DMS 273 treated with DMSO at 0.1 percent for 48 hours (cell line): ENCODE measurements at places on chromosomes 5 and 9.

- no peak for DNase-seq
Observed at GRCh38 chr5:55850839-55851674, at the start of gene IL31RA. Gene IL31RA (plus strand): TSS chr5:55851357. CDS start chr5:55851571, 214 bp downstream.

- DNase-seq = no peak
Observed at GRCh38 chr5:126438267-126438666, 15.1 kb downstream of the GRAMD2B start.

GRCh38 chr5:28110781-28111180 is 1072.4 kb upstream of the CDH9 start:
- no peak for DNase-seq

- DNase-seq = no peak
Observed at GRCh38 chr9:89347651-89348050, 29.4 kb downstream of the SECISBP2 start.

DNA sequence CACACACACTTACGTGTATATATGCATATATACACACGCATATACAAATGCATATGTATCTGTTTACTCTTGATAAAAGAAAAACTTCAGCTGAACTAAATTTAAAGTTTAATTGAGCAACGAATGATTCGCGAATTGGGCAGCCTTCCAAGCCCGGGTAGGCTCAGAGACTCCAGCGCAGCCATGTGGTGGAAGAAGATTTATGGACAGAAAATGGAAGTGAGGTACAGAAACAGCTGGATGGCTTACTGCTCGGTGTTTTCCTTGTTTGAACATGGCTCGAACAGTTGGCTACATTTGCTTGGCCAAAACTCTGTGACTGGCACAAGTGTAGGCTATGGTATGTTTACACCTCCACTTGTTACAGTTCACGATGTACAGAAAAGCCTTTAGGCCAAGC is 239.3 kb upstream of the PRDM9 start:
- DNase-seq = no peak

DNA sequence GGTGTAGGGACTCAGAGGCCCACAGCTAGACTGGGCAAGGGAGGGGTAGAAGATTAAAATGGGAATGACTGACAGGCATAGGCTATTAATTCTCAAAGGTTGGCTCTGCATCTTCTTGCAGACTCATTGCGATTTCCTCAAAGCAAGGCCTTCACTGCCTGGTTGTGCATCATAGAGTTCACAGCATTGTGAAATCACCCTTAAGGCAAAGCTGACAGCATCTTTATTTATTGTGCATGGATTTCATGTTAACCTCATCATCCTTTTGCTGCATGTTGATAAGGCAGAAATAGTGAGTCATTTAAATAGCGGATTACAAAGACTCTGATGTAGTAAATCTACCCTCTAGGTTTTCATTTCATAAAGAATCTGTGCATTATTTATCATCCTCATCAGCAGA is 13.6 kb upstream of the PALM2AKAP2 start:
- no peak for DNase-seq

GRCh38 chr5:79011219-79011836 is 26.2 kb upstream of the ARSB start:
- DNase-seq = no peak

DNA sequence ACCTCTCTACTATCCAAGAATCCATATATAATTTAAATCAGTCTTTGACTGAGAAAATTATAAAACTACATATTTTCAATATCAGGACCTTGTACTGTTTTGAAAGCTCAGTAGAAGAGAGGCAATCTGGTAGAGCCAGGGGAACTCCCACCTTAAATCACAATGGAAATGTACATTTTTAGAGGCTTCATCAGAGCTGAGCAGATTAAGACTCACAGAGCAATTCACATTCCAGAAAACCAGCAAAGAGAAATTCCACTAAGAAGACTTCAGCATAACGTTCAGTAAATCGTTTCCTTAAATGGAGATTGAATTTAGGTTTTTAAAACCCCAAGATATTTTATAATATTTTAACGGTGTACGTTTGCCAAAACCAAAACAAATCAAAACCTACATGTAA is 227.8 kb upstream of the TRPM3 start:
- DNase-seq = no peak

DNA sequence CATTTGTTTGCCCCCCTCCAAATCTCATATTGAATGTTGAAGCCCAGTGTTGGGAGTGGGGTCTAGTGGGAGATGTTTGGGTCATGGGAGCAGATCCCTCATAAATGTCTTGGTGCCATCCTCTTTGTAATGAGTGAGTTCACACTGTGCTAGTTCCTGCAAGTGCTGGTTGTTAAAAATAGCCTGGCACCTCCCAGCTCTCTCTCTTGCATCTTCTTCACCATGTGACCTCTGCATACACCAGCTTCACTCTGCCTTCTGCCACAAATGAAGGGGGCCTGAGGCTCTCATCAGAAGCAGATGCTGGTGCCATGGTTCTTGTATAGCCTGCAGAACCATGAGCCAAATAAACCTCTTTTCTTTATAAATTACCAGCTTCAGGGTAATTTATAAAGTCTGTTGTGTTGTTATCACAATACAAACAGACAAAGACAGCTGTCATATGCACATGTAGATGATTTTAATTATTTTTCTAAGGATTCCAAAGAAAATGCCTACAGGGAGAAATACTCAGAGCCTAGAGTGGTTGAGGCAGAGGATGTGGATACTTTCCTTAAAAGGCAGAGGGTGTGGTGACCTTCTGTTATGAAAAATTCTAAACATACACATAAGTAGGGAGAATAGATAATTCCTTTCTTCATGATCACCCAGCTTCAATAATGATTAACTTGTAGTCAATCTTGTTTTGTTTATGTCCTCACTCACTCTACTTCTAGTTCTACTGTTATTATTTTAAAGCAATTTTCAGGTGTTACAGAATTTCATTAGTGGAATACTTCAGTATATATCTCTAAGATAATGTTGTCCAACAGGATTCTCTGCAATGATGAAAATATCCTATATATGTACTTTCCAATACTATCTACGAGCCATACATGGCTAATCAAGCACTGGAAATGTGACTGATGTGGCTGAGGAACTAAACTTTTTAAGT is 75.1 kb upstream of the RANBP6 start:
- DNase-seq = no peak

GRCh38 chr9:84079994-84080393 is 99.4 kb downstream of the RMI1 start:
- DNase-seq = no peak

- DNase-seq = no peak
Observed at GRCh38 chr9:97723819-97724218, 26.7 kb upstream of the XPA start.

DNA sequence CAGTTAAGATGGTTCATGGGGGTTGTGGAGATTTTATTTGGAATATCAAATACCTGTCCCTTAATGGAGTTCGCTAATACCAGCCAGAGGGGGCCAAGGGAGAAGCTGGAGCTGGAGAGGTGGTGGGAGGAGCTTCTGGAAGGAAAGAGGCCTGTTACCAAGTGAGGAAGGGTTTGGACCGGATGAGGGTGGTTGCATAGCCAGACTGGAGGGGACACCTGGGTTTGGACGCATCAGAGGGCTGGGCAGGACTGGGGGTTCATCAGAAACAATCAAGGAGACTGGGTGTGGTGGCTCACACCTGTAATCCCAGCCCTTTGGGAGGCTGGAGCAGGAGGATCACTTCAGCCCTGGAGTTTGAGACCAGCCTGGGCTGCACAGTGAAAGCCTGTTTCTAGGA is 111.8 kb upstream of the IER5L start:
- DNase-seq = no peak

DNA sequence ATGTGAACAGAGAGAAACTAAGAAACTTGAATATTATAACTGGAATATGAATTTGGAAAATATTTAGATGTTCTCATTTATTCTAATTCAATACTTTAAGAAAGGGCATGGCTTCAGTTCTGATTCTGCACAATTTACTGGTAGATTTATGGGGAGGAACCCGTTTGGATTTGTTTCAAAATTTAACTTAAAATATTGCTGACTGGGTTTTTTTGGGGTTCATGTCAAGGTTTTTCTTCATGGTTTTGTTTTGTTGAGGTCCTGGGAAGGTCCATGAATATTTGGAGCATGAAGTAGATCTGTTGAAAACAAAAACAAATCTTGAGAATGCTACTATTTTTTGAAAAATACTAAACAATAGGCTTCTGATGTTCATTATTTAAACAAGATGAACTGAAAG is 214.7 kb downstream of the PIK3R1 start:
- DNase-seq = no peak

GRCh38 chr5:66213533-66213932 is 69.4 kb downstream of the SREK1 start:
- DNase-seq = no peak

DNA sequence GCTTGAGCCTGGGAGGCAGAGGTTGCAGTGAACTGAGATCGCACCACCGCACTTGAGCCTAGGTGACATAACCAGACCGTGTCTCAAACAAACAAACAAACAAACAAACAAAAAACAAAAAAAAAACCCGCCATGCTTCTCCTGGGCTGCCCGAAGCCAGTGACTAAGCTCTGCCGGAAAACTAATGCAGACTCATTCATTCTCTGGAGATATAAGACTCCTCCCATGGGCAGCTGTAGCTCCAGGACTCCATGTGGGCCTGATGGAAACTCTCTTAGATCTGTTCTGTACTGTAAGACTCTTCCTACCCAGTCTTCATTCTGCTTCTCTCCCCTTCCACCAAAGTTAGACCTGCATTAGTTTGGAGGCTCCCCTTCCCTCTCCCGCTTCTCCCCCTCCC is 11.1 kb downstream of the GLDC start:
- no peak for DNase-seq

DNA sequence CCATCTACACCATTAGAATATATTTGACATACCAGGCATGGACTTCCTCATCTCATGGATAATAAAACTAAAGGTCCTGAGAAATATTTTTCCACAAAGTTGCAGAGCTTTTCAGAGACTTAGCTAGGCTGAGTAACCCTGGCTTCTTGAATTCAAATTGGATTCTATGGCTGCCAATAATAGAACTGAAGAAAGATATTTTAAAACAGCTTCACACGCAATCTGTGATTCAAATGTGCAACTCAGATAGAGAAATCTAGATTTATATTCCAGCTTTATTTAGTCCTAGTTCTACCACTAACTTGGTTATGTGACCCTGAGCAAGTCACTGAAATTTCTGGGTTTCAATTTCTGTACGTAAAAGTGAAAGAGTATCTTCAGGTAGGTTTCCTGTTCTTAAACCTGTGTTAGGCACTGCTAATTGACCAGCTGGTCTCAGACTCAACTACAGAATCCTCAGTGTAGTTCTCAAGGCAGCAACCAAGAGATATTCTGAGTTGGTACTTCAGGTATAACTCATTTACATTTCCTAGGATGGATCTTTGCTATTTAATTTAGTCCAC is 235.3 kb downstream of the GABRB2 start:
- no peak for DNase-seq

DNA sequence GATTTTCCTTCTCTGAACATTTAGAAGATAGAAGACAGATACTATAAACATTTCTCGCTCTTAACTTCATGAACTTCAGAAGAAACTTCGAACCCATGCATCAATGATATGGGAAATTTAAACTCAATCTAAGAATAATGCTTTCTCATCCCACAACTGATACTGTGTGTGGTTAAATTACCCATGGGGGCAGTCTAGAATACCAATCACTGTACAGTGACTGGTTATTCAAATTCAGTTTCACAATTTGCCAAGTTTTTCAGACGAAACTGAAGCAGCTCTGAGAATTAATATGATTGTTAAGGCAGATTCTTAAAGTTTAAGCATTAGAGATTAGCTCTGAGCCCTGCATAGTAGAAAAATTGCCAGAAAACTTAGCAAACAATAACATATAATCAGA is 431.0 kb downstream of the SH3GL2 start:
- no peak for DNase-seq

DNA sequence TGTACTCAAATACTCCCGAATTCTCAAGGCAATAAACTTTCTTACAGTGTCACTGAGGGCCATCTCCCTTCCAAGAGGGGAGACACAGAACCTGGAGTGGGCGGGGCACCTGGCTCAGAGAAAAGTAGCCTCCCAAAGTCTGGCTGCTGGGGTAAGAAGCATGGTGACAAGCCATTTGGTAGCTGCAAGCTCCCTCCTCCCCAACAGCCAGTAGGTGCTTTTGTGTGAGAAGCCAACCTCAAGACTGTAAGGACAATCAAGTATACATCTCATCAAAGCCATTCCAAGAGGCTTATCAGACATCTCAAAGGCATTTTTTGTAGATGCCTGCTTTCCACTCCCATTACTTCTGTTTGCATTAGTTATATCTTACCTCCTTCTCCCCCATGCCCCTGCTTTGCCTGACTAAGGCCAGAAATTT is 1.4 kb downstream of the DAB2 start:
- no peak for DNase-seq

- no peak for DNase-seq
Observed at GRCh38 chr5:81854485-81854884, 103.6 kb upstream of the SSBP2 start.

DNA sequence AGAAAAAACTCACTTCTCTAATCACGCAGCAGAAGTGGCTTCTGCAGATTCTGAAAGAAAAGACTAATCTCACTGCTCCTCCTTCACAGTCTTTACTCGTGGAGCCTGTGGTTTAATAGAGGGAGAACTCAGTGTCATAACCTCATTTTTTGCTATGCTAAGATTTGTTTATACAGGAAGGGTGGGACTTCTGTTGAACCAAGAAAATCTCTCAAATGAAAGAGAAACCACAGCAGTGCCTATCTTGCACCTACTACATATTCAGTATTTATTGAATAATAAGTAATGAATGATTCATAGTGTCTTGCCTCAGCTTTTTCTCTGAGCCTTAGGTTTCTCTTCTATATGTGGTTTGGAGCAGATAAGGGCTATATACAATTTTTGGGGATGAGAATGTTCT is 136.1 kb upstream of the DMAC1 start:
- no peak for DNase-seq

DNA sequence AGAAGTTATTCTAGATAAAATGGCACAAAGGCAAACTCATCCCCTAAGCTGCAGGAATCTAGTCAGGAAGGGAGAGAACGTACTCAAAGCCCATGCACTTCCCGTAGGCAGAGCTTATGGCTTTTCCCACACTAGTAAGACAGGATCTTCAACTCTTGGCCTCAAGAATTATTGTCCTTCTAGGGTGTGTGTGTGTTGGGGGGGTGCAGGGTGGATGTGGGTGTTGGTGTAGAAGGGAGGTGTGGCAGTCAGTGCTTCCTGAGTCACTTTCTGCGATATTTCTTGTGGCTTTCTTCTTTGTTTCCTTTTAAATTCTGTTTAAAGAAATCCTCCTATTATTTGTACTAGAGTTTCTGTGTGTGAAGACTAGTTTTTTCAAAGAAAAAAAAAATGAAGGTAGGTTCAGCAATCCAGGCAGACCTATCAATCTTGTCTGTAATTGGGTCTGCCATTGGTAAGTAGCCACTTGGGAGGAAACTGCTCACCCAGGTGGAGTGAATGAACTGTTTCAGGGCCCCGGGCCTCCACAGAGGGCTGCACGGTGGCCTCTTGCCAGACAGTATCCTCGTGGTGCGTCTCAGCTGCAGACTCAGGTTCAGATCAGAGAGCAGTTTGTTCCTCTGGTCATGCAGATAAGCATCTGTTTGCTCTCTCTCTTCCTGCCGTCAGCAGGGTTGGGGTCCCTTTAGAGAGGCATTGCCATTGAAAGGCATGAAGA is 131.9 kb downstream of the NPR3 start:
- DNase-seq = no peak

- no peak for DNase-seq
Observed at GRCh38 chr9:74391816-74392215, 105.3 kb upstream of the RORB start.

GRCh38 chr5:105638437-105638836 is 2032.3 kb downstream of the EFNA5 start:
- DNase-seq = no peak
